ENCODE measurements at places on chromosomes 3 and 15.

GRCh38 chr3:81886081-81886480 lies 124.6 kb upstream of the GBE1 start:
- DNase-seq: no peak

DNA sequence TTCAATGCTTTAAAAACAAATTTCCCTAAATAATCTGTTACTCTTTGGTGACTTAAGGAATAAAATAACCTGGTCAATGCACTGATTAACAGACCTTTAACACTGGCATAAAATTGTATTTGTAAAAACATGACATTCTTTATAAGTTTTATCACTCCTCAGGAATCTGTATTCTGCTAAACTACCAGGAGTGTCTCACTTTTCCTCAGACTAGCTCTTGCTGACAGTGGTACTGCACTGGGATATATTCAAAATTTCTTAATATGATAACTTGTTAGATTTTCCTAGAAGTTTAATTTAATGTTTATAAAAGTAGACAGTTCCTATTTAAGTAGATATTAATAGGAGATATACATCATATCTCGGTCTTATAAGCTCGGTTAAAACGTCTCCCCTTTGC lies 363.4 kb upstream of the ARHGEF26 start:
- no peak for DNase-seq

- DNase-seq: no peak
Observed at GRCh38 chr3:110243081-110243480, 828.5 kb upstream of the NECTIN3 start.

DNA sequence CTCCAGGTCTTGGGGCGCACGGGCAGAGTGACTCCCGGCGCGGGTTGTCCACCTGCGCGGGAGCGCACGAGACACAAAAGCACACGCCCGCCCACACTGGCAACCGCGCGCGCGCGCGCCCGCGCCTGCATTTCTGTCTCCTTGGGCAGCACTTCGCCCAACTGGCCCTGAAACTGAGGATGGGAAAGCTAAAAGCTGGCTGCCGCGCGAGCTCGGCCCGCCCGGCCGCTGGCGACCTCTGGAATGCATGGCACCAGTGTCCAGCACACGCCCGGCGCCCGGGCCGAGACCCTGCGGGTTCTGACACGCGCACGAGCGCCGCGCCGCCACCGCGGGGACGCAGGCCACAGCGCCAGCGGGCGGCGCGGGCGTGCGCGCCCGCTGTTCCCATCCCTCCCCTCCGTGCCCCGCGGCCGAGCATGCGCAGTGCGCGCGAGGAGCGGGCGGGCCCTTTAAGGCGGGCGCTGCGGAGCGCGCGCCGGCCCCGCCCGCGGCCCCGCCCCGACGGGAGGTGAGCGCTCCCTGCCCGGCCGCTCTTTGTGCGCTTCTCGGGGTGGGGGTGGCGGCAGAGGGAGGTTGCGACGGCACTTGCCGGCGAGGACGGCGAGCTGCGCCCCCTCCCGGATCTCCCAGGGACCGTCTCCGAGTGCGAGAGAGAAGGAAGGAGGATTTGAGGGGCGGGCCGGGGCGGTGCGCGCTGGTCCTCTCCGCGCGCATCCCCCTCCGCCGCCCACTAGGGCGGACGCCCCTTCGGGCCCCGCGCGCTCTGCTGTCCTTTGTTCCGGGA lies 1.0 kb upstream of the MEX3B start:
- peak; percentile 90 for DNase-seq

DNA sequence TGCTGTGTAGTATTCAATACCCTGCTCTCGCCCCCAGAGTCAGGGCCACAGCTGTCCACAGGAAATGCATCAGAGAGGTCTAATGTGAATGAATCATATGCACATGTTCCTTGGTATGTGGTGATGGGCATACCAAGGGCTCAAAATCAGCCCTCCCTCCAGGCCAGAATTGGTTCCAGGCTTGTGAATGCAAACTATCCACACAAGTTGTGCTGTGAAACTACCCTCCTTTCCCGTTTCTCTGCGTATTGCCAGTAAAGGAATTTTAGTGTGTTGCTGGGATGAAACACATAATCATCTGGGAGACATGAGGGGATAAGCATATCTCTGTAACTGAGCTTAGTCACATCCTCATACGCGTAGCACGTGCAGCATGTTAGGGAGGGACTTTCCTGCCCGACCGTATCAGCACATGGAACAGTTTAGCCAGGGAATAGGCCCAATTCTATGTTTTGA lies 9.2 kb upstream of the MME start:
- no peak for DNase-seq

DNA sequence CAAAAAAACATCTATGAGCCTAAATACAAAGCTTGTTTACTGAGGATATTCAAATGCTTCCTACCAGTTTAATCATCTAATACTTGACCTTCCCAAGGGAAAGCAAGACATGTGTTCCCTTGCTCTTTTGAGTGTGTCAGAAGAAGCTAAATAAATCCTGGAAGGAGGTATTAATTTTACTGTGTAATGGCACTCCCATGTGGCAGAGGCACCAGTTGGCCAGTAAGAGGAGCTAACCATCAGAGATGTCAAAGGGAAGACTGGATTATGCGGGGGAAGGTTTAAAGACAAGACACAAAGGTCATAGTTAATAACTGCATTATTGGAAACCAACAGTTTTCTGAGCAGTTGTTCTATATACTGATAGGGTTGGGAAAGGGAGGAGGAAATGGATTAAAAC lies 125.1 kb downstream of the SUCLG2 start:
- no peak for DNase-seq

DNA sequence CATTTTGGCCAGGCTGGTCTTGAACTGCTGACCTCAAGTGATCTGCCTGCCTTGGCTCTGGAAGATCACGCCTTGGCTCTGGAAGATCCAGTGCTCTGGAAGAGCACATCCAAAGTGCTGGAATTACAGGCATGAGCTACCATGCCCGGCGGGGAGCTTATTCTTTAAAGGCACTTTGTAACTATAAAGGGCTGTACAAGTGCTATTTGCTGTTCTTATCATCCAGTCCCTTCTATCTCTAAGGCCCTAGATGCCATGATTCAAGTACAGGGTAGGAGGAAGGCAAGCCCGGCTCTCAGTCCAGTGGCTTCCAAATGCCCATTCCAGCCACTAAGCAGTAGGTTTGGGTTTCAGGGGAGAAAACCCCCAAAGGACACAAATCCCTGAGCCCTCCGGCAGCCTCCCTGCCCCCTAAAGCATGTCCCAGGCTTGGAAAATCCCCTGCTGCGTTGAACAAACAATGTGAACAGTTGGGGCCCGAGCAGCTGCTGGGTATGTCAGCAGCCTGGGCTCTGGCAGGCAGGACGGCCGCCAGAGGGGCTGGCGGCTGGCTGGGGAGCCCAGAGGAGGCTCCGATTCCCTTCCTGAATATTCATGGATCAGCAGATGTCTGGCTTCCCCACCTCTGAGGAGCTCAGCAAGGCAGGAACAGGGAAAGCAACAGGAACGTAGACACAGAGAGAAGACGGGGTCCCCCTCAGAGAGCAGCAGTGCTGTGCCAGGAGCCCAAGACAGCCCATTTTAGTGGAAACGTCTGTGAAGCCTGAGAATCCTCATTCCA lies 7.7 kb downstream of the IGDCC4 start:
- DNase-seq: no peak

All from stimulated activated naive CD8-positive, alpha-beta T cell treated with anti-CD3 and anti-CD28 coated beads, Interleukin-15, Interleukin-2, amounts not matched to agents 100 U/mL and 50 U/mL, for 24 hours (primary cell).